Stimulated activated CD4-positive, alpha-beta T cell treated with anti-CD3 and anti-CD28 coated beads, Interleukin-15, amount 100 ng/mL, for 1 hour (primary cell): ENCODE measurements at places on chromosomes 6 and 20.

- DNase-seq, result no peak
Observed at GRCh38 chr20:24357931-24358330, 111.5 kb upstream of the SYNDIG1 start.

GRCh38 chr6:40163924-40164323, 229.7 kb upstream of the MOCS1 start:
- DNase-seq, result no peak

- no peak for DNase-seq
Observed at GRCh38 chr20:23631981-23632710, 5.6 kb downstream of the CST3 start.

- no peak for DNase-seq
Observed at GRCh38 chr20:52402514-52402913, 210.9 kb upstream of the ZFP64 start.

- no peak for DNase-seq
Observed at GRCh38 chr6:37602801-37603200, 94.9 kb downstream of the MDGA1 start.

DNA sequence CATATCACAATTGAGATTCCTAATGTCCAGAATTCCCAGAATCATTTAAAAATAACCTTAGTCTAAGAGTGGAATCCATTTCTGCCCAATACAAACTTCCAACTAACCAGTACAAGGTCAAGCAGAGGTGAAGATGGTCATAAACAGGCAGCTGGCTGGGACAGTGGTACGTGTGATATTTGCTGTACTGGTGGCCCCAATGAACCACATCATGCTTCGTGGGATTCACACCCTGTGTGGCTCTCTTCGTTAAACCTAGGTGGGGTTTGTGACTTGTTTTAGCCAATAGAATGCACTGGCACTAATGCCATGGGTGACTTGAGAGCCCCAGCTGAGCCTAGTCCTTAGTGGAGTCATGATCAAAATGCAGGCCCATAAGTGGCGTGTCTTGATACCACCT, 286.6 kb downstream of the KIF16B start:
- DNase-seq, result no peak

- DNase-seq, result no peak
Observed at GRCh38 chr6:1376653-1377052, 12.7 kb upstream of the FOXF2 start.

DNA sequence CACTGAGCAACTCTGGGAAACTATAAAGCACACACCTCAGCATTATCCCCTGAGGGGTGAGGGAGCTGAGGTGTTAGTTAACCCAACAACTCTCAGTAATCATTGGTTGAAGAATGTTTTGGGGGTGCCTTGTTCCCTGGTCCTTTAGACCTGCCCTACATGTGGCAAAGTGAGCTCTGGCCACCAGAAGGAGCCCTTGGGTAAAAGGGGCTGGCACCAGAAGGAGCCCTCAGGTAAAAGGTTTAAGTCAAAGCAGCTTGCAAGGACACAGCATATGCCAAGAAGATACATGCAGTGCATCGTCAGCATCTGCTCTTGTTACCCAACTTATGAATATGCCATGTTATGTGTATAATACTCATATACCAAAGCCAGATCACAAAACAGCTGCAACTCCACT, 1081.7 kb downstream of the KIF16B start:
- DNase-seq, result no peak

DNA sequence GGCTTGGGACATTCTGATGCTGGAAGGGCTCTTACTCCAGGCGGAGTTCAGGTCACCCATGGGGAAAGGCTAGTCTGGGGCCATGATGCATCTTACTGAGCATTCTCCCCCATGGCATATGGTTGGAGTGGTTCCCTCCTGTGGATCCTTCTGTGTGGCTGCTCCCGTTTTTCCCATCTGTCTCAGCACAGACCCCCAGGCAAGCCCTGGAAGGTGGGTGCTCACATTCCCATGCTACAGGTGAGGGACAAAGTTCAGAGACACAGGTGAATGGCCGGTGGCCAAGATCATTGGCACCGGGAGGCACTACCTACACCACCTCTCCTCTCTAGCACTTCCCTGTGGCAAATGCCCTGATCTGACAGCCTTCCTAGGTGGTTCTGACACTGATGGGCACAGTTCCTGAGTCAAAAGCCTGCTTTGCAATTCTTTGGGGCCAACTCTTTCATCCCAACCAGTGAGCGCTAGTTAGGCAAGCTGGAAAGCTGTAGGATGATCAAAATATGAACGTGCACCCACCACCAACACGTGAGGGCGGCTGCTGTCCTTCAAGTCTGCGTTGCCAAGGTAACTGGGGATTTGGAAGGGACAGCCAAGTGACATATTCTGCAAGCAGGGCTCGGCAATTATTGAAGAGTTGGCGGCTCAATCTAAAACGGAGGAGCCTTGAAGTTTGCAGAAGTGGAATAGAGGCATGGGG, 124.6 kb downstream of the CDH4 start:
- no peak for DNase-seq
